ENCODE measurements at places on chromosomes 4 and X.
A peak's percentile ranks its signal among the peaks of the same experiment; 100 is the strongest.

- no peak for DNase-seq
Observed at GRCh38 chr4:182960746-182961145, 43.6 kb upstream of the DCTD start.

- peak; percentile 6 for DNase-seq
Observed at GRCh38 chrX:50448565-50448964, 22.1 kb downstream of the DGKK start.

DNA sequence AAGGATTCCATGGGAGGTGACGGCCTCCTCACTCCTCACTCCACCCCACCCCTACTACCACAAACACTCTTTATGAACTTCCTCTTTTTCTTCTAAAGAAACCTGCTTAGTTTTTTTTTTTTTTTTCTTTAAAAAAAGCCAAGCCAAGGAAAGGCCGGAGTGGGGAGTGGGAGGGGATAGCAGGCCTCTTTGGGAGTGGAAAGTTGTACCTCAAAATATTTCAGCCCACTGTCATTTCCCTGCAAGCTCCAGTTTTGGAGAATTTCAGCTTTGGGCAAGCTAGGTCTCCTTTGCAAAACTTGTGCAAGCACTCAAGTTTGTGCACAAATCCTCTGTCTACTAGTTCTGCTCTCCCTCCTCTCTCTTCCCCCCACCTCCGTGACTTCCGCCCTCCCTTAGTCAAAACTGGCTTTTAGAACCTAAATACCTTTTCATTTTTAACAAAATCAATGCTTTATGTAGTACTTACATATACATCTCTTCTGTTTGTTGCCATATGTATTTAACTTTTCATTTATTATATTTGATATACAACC, 512 bp upstream of the ANTXR2 start:
- DNase-seq, result no peak

GRCh38 chr4:86544310-86544966, 49.7 kb upstream of the PTPN13 start:
- no peak for DNase-seq

DNA sequence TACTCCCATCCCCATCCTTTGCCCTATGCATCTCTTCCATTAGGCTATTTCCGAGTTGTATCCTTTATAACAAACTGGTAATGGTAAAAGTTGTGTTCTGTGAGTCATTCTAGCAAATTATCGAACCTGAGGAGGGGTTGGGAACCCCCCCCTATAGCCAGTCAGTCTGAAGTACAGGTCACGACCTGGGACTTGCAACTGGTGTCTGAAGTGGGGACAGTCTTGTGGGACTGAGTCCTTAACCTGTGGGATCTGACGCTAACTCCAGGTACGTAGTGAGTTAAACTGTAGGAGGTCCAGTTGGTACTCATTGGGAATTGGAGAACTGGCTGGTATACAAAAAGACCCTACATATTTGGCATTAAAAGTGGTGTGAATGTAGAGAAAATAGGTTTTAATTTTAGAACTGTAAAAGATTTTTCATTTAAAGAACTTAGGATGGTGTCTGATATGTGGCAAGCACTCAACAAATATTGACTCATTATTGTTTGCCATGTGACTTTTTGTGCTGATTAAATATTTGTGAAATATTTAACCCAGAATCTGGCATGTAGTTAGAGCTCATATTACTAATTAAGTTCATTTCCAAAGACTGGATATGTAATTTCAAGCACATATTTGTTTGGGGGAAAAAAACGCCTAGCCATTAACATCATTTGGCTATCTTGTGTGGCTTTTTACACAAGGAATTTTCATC, 50.7 kb downstream of the CHST7 start:
- DNase-seq, result no peak

GRCh38 chrX:13607996-13608365, 38.6 kb downstream of the EGFL6 start:
- no peak for DNase-seq

DNA sequence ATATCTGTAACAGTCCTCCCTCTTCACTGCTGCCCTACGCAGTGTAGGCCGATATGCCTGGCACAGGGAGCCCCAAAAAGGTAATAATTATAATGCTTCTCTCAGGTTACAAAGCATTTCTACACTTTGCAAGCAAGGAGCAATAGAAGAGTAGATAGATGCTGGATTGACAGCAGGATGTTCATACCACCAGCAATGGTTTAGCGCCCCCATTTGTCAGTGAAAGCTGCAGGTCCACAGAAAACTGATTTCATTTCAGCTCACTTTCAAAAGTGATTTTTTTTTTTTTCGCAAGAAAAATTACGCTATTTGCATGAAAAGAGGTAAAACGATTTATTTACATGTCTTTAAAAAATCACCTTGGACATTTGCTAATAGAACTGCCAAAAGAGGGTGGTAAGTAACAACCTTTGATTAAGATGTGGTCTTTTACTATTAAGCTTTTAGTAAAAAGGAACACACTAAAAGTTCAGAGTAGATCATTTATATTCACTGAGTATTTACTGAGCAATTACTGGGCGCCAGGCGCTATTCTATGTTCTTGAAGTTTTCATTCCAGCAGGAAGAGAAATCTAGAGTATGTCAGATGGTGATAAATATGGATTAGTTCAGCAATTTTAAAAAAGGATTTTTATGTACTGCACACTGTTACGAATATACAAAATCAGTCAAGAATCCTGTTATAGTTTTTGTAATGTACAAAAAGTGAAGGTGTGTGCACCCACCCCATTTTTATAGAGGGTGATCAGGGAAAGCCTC, 34.4 kb downstream of the HPF1 start:
- DNase-seq, result peak; percentile 37

- DNase-seq, result no peak
Observed at GRCh38 chr4:3312362-3312761, 19.5 kb downstream of the RGS12 start.

DNA sequence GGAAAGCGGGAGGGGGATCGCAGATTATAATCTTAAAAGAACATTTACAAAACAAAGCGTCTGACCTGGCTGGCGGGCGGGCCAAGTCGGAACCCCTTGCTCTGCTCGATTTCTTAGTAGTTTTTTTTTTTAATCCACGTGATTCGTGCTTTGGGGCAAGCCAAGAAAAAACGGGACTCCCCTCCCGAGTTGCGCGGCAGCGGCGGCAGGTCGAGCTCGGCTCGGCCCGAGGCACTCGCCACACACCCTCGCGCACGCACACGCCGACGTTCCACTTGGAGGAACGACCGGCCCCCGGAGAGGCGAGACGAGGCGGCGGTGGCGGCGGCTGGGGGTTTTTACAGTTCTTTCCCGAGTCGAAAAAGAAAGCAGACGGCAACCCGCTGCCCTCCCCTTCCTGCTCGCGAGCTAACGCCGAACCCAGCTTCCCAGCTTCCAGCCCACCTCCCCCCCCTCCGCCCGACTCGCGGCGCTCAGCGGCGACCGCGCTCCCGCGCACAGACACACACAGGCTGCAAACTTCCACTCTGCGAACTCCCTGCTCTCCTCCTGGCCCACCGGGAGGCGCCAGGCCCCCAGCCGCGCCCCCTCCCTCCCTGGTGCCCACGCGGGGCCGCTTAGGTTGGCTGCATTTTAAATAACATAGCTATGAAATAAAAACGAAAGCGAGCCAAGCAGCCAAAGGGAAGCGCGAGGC, 1.2 kb downstream of the BCOR start:
- DNase-seq, result no peak

- no peak for DNase-seq
Observed at GRCh38 chr4:163330916-163331628, 1.3 kb downstream of the NPY1R start.

- no peak for DNase-seq
Observed at GRCh38 chr4:13990596-13991589, 363.4 kb upstream of the BOD1L1 start.

- no peak for DNase-seq
Observed at GRCh38 chr4:176611951-176612350, 180.8 kb downstream of the VEGFC start.

GRCh38 chr4:161573836-161574235, 590.0 kb downstream of the FSTL5 start:
- no peak for DNase-seq

DNA sequence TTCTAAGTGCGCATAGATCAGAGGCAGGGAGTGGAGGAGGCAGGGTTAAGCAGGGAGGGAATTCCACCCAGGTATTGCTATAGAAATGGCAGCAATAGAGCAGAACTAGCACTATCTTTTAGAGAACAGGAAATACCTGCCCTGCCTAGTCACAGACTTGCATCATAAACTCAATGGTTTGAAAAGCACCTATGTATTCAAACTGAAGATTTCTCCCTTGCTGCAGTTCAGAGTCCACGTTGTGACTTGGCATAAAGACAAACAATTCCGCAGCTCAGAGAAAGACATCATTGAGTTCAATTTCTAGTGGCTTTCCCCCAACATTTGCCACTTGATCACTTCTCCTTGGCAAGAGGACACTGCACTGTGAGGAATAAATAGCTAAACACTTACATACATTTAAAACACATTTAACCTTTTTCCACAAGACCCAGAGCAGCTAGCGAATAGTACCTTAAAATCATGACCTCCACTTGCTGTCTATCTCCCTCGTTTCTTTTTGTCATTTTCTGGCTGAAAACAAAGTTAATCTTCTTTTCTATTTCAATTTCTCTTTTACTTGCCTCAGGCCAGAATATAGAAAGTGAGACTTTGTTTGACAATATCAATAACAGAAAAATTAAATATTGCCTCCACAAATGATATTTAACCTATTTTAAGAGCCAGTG, 42.4 kb downstream of the SLC7A11 start:
- DNase-seq, result no peak

DNA sequence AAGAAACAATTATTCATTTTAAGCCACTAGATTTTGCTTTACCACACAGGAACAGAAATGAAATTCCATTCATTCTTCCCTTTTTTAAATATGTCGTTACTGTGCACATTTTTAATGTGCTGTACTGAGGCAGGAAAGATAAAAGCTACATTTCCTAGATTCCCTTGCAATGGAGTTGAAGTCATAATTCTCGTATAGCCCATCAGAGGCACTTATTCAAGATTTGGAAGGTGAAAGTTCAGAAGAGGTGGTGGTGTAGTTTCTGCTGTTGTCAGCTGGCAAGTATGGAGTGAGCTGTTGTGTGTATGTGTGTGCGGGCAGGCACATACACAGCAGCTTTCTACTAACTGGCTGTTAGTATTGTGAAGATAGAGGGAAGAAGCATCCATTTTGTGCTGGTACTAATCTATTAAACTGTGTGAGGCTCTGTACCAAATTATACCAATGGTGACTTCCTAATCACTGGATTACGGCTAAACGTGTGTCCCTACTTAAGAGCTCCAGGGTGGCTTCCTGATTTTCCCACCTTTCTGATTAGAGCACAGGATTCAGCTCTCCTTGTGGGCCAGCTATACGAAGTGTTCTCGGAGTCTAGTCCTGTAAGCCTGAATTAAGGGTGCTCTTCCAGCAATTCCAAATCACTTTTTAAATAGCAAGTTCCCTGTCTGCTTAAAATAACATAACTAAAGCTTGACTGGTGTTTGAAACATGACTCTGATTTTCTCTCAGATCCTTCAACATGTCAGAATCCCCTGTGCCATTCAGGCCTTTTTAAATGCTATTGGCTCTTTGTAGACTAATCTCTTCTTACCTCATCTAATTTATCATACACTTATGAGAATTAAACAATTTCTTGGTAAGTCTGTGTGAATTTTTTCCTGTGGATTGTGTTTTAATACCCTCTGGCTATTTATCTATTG, 43.8 kb downstream of the PDS5A start:
- no peak for DNase-seq

DNA sequence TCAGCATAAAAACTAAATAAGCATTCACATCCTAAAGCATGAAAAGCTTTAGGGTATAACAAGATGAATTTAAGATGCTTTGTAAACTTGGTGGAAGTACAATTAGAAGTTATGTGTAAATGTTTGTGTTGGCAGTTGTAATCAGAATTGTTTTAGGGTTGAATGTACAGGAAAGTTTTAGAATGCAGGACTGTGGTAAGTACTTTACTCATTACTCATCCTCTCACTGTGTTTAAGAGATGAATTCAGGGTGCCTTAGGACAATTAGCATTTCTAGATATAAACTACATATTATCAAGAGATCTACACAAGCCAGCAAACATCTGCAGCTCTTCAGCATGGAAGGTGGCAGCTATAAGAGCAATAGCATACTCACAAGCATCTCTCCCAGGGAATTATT, 77.5 kb upstream of the ELOVL6 start:
- no peak for DNase-seq

GRCh38 chr4:66123190-66123589, 452.9 kb upstream of the EPHA5 start:
- DNase-seq, result no peak

DNA sequence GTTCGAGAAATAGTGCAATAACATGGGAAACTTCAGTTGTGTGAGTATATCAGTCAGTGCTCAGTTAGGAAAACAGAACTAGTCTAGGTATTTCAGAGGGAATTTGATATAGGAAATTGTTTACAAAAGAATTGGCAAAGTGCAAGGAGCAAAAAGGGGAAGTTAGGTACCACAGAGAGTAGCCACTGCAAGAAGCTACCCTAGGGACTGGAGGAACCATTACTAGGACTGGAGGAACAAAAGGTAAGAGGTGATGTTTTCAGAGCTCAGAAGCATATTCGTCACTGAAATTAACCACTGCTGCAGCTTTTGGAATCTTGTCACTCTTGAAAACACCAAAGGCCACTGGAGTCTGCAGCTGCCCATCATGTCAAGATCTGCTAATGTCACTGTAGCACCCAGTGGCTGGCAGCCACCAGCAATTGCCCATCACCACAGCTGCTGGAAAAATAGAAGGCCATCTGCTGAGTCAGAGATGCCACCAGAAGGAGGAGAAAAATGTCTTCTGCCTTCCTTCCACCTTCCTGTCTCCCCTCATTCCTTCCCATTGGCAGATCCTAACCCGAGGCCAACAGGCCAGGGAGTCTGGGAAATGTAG, 160.6 kb upstream of the RPS6KA3 start:
- no peak for DNase-seq

DNA sequence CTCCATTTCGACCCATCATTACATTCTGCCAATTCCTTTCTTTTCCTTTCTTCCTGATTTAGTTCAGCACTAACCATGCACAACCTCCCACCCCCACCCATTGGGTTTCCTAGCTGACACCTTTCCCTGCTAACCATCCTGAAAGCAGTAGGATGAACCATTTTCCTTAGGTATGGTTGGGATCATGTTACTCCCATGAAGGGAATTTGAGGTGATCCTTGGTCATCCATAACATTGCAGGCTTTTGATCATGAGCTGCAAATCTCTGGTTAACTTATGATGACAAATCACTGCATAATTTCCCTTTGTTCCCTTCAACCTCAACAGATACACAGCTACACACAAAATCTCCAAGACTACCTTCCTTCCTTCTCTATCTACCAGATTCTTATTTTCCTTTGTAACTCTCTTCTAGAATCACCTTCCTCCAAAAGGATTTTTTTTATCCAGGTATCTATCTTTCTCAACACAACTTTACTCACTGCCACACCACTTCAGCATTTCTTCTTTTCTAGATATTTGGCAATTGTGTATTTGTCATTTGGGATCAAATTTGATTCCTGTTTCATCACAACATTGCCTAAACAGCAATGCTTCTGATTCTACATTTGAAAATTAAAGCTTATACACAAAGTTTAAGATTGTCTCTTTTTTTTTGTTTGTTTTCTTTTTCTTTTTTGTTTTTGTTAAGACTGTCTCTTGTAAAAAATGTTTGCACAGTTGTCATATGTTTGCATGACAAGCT, 145.1 kb downstream of the RBM47 start:
- no peak for DNase-seq
